WERI-Rb-1 (cell line): ENCODE measurements at places on chromosomes 7 and 10.

DNA sequence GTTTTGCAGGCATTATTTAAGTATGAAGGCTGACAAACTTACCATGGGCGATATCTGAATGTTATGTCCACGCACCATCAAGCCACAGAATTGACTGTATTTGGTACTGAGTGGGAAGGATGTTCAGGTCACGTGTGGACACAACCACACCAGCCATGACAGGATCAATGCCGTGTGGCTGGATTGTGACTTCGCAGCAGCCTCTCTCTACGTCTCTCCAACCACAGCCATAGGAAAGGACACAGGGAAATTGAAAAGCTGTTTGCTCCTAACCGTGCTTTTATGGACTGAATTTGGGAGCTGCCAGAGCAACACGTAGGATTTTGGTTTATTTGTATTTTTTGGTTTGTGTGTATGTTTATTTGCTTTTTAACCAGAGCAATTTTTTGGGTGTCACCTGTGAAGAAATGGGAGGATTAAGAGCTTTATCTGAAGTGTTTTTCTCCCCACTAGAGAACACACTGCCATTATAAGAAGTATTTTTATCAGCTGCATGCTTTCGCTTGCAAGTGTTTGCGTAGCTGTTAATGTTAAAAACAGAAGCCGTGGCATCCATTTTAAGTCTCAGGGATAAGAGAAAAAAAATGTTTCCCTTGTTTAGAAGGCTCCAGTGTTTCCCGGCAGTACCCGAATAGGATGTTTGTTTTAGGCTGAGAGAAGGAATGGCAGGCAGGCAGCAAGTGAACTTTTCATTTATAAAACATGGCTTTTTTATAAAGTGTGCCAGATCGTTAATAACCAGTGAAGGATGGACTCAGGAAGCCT, 401.1 kb upstream of the NFE2L3 start:
- DNase-seq, result no peak

DNA sequence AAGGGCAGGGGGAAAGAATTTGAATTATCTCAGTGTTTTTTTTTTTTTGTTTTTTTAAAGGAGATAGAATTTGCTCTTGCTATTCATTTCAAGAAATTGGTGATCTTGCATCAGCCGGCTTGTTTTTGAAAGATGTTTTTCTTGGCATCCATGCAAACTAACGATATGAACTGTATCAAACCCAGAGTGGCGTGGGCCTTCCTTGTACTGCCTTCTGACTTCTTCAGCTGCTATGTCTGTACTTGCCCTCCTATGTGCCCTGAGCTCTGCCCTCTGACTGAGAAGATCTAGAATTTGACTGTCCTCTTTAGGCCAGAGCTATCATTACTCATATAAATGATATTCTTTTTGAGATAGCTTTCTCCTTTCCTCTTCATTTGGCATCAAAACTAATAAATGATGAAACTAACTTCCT, 183.1 kb downstream of the EXOC4 start:
- DNase-seq, result no peak

DNA sequence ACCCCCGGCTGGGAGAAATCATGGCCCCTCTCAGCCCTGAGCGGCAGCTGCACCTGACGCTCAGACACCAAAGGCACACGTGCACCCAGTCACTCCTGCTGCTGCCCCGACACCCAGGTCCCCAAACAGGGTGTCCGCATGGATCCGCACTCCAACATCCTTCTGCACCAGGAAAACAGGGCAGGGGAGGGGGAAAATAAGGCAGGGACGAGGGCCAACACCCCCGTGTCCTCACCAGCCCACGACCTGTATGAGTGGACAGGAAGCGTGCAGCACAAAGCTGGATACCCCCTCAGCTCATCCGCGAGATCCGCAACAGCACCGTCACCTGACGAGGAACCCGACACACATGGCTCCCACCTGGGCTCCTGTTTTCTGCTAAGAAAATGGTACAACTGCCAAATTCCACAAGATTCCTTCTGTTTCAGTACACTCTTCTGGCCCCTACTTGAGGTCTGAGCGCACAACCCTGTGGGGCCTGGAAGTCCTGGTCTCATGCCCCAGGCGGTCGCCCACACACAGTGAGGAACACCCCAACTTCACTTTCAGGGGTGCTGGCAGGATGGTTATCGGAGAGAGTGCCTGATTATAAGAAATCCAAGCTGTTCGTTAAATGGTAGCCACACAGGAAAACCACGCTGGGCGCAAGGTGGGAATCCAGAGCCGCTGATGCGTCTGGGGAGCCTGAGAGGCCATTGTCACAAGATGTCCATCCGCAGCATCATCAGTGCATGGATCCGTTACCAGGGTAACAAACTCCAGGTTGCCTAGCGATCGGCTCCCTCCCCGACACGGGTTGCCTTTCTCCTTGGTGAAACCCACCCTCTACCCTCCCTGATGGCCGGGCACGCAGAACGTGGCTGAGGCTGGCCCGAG, 63.6 kb downstream of the ZRANB1 start:
- DNase-seq, result peak; percentile 4

- peak; percentile 27 for DNase-seq
Observed at GRCh38 chr10:60155099-60155877, 234.4 kb downstream of the ANK3 start.

- no peak for DNase-seq
Observed at GRCh38 chr7:147023440-147023839, 906.8 kb downstream of the CNTNAP2 start.
